ENCODE measurements at places on chromosomes 11 and 22.
A peak's percentile ranks its signal among the peaks of the same experiment; 100 is the strongest.

- DNase-seq, result no peak
Measured at GRCh38 chr11:46984987-46985386, 48.4 kb downstream of the CSTPP1 start.

DNA sequence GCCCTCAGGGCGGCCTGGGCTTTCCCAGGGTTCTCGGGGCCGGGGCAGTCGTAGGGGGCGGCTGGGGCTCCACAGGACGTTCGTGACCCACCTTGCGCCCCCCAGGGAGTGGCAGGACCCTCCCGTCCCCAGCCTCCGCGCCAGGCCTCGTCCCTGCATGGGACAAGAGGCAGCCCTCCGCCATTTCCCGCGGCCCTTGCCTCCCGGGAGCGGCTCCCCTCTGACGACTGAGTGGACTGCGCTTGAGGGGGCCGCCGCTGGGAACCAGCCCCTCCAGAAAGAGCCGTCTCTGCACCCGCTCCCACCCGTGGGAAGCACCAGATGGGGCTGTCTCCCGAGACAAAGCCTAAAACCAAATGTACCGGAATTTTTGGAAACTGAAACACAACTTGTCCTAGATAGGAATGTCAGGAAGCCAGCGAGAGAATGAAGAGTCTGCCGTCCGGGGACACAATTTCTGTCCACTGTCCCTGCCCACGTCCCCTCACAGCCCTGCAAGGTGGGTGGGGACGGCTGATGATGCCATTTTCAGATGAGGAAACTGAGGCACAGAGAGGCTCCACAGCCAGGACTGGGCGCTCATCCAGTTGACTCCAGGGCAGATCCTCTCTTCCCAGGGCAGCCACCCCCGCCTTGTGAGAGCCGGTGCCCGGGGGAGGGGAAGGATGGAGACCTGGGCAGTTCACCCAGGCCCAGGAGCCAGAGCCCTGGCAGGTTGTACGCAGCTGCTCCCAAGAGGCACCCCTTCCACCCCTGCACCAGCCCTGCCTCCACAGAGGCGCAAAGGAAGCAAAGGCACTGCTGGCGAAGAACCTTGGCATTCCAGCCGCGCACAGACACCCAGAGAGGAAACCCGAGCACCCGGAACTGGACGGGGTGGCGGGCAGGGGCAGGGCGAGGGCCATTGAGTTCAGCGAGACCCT, 18.1 kb upstream of the PICK1 start:
- DNase-seq, result no peak

GRCh38 chr22:42939941-42940653, 74.9 kb downstream of the PACSIN2 start:
- no peak for DNase-seq

DNA sequence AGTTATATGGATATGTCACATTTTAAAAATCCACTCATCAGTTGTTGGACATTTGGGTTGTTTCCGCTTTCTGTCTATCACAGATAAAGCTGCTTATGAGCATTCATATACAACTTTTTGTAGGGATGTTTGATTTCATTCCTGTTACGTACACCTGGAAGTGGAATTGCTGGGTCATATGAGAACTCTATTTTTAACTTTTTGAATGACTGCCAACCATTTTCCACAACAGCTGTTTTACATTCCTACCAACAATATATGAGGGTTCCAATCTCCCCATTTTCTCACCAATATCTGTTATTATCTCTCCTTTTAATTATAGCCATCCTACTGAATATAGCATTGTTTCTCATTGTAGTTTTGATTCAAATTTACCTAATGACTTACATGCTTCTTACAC, 172.0 kb downstream of the UVRAG start:
- DNase-seq, result no peak

- no peak for DNase-seq
Measured at GRCh38 chr22:20940186-20940651, 23.0 kb downstream of the CRKL start.

GRCh38 chr11:17541330-17541885, 2.8 kb downstream of the USH1C start:
- no peak for DNase-seq

- no peak for DNase-seq
Measured at GRCh38 chr11:70493089-70493474, 94.8 kb downstream of the CTTN start.

GRCh38 chr11:79578116-79578515, 137.3 kb upstream of the TENM4 start:
- DNase-seq, result no peak

DNA sequence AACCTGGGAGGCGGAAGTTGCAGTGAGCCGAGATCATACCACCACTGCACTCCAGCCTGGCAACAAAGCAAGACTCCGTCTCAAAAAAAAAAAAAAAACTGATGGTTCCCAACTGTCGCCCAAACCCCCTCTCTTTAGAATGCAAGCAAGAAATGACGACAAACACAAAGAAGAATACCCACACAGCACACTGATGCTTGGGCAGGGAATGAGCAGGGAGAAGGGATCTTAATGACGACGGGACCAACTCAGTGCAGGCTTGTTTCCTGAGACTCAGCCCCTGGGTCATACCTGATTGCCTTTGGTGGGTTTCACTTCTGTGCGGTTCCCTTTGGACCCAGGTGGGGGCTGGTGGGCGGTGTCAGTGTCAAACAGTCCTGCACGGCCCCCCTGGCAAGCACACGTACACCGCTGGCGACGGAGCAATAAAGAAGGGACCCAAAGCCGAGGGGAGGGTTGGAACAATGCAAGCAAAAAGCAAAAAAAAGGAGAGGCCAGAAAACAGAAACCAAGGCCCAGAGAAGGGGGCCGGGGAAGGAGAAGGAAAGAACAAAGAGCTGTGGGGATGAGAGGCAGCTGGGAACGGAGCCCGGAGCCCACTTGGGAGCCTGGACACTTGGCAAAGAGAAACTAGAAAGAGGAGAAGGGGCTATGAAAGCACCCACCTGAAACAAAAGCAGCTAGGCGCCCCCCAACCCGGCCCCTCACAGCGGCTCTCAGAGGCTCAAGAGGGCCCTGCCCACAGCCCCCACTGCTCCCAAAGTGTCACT, 99.6 kb downstream of the CELSR1 start:
- DNase-seq, result no peak

DNA sequence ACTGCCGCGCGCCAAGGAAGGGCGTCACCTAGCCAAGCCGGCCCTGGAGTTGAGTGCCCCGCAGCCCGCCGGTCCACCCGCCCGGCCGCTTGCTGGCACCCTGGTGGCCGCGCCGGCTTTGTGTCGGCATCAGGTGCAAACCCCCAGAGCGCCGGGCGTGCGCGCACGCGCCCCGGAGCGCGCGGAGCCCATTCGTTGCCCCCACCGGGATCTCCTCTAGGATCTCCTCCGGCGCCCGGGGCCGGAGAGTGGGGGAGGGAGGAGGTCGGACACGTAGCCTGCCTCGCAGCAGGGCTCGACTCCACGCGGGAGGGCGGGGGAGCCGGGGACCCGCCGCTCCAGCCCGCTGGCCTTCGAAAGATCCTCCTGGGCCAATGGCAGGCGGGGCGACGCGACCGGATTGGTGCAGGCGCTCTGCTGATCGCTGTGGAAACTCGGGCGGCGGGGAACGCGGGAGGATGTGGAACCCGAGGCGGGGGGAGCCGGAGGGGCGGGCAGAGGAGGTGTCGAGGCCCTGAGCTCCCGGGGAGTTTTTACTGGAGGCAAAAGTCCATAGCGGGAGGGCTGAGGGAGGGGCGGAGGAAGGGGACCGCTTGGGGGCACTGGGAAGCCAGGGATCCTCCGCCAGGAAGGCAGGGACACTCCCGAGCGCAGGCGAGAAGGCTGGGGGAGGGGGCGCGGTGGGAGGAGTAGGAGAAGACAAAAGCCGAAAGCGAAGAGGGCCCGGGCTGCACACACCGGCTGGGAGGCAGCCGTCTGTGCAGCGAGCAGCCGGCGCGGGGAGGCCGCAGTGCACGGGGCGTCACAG, at the start of gene FADS2:
Gene FADS2, plus strand, starts transcription at position 730 of the 808 bp plus-strand sequence. CDS start 91 bp downstream, outside the sequence.
- peak; percentile 31 for DNase-seq

- DNase-seq, result no peak
Measured at GRCh38 chr11:109433753-109434256, 11.8 kb downstream of the C11orf87 start.

GRCh38 chr22:47129902-47130635, 367.6 kb downstream of the TBC1D22A start:
- DNase-seq, result no peak

DNA sequence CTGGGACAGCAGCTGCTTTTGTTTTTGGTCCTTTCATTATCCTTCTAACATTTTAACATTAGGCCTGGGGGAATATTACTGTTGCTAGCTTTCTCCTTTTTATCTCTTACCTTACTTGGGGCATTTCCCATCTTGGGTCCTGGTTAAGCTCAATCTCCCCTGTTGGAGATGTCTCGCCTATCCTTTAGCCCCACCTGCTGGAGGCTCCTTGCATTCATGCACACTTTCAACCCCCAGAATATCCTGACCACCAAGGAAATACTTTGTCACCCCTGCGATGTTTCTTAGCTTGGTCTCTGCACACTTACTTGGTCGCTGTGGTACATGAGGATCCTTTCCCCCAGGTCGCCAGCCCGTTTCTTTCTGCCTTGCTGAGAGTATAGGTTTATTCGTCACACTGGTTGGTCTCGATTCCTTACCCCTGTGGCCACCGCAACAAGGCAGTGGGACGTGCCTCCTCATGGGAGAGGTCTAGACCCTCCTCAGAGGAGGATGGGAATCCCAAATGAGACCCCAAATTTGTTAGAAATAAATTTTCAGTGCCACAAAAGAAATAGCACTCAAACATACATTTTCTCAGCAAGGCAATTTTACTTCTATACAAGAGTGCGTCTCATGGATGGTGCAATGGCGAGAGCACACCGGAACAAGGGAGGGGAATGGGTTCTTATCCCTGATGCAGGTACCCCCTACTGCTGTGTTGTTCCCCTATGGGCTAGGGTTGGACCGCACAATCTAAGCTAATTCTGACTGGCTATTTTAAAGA, 5.4 kb upstream of the TXN2 start:
- DNase-seq, result peak; percentile 65

- no peak for DNase-seq
Measured at GRCh38 chr11:64926689-64927088, 2.2 kb downstream of the PPP2R5B start.

- DNase-seq, result no peak
Measured at GRCh38 chr11:11871991-11872401, 30.2 kb downstream of the USP47 start.

- peak; percentile 18 for DNase-seq
Measured at GRCh38 chr11:123457187-123457770, 27.2 kb downstream of the GRAMD1B start.

DNA sequence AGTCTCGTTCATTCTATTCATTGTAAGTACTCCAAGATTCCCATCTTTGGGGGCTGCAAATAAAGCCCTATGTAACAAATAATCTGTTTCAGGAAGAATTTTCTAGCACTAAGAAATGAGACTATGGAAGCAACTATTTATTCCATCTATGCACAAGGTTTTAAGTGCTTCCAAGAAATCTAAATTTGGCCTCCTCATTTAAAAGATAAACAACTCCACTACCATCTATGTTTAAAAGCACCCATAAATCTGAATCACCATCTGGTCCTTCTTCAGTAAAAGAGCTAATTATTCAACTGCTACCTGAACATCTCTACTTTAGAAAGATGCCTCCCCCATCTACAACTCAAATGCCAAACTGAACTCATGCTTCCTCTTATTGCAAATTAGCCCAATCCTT, 547.3 kb upstream of the LRRC4C start:
- DNase-seq, result no peak

DNA sequence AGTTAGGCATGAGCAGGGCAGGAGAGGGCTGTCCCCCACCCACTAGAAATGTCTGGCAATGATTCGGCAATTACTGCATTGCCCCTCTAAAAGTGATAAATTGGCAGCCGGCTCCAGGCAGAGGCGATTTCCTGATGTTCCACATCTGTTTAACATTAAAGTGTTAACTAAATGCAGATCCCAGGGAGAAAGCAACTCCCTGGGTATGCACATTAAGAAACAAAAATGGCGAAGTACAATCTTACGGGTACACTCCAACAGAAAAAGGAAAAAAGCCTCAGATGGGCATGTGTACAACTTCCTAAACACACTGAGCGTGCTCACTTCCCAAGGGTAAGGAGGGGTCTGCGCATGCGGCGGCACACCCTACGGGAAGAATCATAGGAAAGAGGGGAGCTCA, 314.4 kb downstream of the CASP12 start:
- DNase-seq, result no peak

DNA sequence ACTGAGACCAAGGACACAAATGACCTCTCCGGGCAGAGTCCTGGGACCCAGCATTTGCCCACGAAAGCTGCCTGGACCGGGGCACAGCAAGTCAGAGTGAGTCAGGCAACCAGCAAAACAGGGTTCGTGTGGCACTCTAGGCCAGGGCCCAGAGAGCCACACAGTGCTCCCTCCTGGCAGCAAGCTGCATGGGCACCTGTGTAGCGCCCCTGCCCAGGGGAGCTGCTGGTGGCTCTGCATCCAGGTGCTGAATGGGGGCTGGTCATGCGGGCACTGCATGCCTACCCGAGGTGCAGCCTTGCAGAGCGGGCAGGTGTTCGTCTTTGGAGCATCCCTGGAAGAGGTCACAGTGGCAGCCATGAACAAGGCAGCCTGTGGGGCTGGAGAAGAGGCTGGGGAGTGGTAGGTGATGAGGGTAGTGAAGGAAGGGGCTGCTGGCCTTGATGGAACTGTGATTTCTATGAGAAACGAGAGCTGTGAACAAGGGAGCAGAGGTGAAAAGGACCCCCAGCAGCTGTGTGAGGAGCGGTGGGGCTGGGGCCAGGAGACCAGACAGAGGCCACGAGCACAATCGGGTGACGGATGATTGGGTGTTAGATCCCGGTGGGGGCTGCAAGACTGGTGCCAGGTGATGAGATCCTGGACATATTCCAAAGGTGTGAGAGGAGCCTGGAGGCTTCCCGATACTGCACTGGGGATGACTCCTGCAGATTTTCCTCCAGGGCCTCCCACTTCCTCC, 63.3 kb downstream of the DGCR2 start:
- DNase-seq, result no peak

DNA sequence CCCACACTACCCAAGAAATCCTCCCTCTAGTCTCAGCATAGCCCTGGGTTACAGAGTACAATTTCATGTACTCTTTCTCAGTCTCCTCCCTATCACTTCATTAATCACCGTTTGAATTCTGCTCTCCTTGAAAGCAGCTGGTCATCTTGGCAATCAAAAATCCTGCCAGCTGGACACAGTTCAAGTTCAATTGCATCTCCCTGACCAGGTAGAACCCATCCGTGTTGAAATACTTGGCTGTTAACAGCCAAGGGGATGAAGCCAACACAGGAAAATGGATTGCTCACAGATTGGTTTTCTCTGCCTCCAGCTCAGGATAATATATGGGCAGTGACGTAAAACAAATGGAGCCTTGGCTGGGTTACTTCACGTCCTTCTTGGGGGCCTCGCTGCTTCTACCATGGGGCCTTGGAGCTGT, 55.1 kb upstream of the GRK3 start:
- DNase-seq, result no peak

All from CD4-positive, alpha-beta T cell treated with Interleukin-15 for 4 hours (primary cell).